Type B pancreatic cell (in vitro differentiated cells): ENCODE measurements at places on chromosomes 7 and 10.

GRCh38 chr7:44772440-44772839 lies 23.8 kb downstream of the ZMIZ2 start:
- H3K27me3 ChIP-seq: no peaks in the 10 kb centered on the region
- peaks cover 22% of the 10 kb centered on the region for H3K4me1 ChIP-seq
- no peaks in the 10 kb centered on the region for H3K36me3 ChIP-seq

DNA sequence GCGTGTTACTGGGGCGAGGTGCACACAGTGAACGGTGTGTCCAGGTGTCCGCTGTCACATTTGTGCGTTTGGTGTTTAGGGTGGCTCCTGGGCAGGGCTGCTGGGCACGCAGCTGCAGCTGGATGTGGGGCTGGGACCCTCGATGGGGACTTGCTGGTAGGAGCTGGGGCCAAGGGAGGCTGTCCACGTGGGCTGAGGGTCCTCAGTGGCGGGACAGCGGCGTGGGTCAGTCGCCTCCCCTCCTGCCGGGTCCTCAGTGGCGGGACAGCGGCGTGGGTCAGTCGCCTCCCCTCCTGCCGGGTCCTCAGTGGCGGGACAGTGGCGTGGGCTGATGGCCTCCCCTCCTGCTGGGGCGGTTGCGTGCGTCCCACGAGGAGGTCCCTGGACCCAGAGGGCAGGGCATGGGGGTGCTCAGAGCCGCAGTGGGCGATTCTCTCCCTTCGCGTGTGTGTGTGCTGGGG lies 68.5 kb downstream of the INPP5A start:
- peaks cover 23% of the 10 kb centered on the region for H3K4me1 ChIP-seq
- no peak overlapping the region for H3K4me3 ChIP-seq
- H3K27me3 ChIP-seq: no peaks in the 10 kb centered on the region
- DNase-seq: no peak
- H3K27ac ChIP-seq: no peak overlapping the region

DNA sequence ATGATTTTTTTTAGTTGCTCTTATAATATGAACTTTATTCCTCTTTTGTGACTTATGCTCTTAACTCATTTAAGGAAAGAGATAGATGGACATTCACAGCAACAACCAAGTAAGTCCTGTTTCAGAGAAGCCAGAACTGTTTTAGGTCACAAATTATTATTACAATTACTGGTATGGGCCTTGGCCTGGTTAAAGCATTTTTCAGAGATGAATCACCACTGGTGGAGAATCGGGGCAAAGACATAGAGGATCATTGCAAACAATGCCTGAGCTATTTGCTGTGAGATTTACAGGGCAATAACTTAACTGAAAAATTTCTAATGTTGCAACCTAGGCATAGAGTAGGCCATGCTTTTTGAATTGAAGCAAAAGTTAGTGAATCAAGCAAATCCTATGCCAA lies 138.0 kb upstream of the YAE1 start:
- H3K27ac ChIP-seq: no peak overlapping the region
- no peak for DNase-seq
- no peaks in the 10 kb centered on the region for H3K4me1 ChIP-seq
- H3K27me3 ChIP-seq: no peaks in the 10 kb centered on the region

DNA sequence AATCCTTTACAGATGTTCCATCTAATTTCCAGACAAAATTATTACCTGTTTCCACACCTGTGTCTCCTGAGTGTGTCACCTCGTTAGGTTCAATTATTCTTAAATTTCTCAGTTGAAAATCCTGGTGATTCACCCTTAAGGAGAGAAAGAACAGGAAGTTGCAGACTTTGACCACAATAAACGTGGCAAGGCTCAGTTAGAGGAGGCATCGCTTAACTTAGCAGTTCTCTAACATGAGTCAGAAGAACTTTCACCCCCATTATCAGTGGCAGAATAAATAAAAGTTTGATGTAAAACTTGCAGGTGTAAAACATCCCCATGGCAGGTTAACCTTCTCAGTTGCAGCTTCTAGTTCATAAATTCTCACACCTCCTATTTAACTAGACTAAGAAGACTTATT lies 8.3 kb downstream of the XPNPEP1 start:
- peaks cover 45% of the 10 kb centered on the region for H3K36me3 ChIP-seq
- H3K27me3 ChIP-seq: no peaks in the 10 kb centered on the region
- peaks cover 26% of the 10 kb centered on the region for H3K4me1 ChIP-seq
- DNase-seq: no peak
- no peak overlapping the region for H3K4me3 ChIP-seq
- peak overlapping the region; percentile 79 for H3K27ac ChIP-seq

GRCh38 chr7:149060156-149060555 lies 30.4 kb downstream of the ZNF786 start:
- H3K4me3 ChIP-seq: no peak overlapping the region
- no peaks in the 10 kb centered on the region for H3K4me1 ChIP-seq
- peak overlapping the region; percentile 30 for H3K27ac ChIP-seq
- H3K27me3 ChIP-seq: no peaks in the 10 kb centered on the region
- DNase-seq: no peak
